CD4-positive, alpha-beta T cell treated with Interleukin-4 for 1 hour (primary cell): ENCODE measurements at places on chromosomes 2 and 18.
A peak's percentile ranks its signal among the peaks of the same experiment; 100 is the strongest.

GRCh38 chr2:157764386-157764785, 111.7 kb downstream of the ACVR1 start:
- no peak for DNase-seq

DNA sequence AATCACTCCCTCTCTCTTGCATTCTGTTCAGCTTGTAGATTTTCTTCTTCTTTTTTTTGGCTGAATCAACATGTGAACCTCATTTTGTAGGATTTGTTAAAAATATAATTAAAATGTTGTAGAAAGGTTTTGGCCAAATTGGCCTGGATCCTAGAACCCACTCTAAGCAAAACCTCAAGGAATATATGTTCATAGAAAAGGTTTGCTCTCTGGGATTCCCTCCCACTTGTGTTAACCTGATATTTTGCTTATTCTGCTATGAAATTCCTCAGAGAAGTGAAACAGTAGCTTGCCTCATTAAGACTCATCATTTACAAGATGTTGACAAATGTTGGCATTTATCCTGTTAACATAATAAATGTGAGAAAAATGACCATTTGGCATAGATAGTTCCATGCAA, 456.7 kb downstream of the TMEM182 start:
- DNase-seq = no peak

DNA sequence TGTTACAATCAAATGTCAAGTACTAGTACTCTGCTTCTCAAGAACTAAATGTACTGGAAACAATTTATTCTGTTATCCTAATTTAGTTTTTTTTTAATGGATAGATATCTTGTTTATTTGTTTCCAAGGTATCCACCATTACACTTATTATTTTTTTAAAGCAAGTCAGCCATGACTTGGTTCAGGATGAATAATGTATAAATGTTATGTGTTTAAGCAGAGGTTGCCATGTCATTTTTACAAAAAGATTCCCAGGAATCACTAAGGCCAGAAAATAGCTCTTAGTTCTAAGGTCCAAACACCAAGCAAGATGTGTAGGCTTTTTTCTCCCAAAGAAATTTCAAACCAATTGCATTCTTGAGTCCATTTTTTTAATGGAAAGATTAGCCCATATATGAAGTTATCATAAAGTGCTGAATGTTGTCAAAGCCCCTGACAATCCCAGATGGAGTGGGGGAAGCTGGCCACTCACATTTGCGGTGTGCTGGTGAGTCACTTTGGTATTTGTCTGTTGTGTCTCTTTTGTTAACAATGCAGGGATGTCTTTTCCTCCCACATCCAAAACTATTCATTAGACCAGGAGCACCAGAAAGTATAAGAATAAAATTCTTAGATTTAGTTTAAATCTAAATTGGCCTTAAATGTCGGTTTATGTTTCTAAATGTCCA, 158.9 kb downstream of the COL6A3 start:
- no peak for DNase-seq

DNA sequence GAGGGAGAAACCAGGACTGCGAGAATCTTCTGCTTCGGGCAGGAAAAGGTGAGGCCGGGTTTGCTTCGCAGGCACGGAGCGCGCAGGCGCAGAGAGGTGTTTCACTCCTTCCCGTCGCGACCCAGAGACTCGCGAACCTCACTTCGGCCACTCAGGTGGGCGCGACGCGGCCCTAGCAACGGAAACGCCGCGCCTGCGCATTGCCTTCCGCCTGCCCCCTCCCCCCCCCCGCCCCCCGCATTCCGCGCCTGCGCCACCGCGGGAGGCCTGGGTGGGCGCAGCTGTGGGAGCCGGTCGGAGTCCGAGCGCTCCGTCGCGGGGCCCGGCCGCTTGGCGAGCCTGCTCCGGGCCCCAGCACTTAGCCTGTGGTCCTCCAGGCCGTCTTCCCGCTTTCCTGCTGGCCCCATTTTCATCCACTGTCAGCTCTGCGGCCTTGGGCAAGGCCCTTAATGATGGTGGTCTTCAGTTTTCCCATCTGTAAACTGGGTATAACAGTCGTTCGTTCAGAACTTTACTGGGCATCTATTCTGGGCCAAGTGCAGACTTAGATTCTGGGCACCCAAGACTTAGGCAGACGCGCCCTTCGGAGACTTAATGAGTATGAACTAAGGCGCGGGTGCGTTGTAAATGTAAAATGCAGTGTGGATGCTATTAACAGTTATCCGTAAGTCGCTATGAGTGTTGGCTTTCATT, 62.1 kb upstream of the ACKR3 start:
- DNase-seq = peak; percentile 59

GRCh38 chr2:208370881-208371633, 35.5 kb upstream of the PTH2R start:
- no peak for DNase-seq

DNA sequence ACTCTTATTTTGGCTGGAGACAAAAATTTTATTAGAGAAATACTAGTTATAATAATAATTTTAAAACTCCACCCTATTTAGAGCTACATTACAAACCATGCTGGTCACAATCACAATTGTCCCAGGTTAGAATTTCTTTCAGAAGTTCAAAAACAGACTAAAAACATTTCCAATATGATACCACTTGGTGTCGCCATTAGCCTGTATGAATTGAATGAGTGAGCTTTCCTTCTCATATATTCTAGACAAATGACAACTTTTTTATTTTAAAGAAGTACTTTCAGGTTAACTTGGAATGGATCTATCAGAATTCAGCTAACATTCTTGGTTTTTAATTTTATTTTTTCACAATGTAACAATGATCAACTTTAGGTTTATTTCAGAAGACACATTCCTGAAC, 48.0 kb downstream of the SERPINB8 start:
- DNase-seq = no peak

DNA sequence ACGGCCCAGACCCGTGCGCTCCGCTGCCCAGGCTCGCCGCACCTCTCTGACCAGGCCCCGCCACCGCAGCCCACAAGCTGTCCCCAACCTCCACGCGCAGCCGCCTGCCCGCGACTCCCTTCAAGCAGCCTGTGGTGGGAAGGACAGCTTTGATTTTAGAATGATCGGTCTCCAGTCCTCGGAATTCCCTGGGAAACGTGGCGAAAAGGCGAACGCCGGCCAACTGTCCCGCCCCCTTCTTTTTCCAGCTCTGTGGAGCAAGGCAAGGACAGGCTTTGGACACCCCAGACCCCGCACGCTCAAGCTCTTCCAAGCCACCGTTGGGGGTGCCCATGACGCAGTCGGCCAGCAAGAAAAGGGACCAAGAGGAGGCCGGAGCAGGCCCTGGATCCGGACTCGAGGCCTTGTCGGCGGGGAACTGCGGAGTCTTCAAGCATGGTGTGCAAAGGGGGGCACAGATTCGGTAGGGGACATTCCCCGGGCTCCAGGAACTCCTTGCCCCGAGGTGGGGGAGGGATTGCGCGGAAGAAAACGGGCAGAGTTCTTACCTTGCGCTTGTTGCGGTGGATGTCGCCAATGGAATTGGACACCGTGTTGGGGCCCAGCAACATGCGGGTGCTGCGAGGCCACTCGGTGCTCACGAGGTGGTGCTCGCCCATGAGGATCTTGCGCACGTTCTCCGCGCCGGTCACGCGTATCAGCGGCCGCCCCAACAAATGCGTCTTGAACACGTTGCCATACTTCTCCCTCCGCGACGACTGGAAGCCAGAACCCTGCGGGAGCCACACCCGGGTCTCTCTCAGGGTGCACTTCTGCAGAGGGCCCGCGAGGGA, 4.0 kb downstream of the CYP26B1 start:
- DNase-seq = peak; percentile 9

DNA sequence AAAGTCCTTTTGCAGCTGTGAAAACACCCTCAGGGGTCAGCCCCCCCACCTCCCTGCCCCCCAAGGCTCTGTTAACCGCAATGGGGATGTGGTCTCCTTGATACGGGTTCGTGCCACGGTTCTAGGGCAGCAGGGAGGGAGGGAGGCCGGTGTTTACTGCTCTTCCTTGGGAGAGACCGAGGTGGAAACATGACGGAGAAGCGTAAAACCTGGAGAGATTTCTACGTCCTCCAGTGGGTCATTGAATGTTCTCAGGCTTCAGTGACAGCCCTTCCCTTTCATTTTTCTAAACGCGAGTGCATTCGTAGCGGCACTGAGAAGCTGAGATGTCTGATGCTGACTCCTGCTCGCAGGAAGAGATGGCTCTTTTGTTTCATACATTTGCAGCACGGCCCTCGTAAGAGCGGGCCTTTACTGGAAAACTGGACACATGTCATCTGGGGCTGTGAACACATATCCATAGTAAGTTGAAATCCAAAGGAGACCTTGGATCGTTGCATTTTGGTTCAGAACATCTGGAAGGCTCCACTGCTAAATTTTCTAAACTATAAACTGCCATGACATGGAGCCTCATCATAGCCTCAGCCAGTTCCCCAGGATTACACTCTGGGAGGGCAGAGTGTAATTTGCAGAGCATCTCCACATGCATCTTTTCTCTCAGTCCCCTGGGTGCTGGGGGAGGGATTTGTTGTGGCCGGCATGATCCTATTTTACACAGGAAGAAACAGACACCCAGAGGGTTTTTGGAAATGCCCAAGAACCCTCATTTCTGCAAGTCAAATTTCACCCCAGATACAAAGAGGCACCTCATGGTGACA, 40.6 kb upstream of the HDAC4 start:
- no peak for DNase-seq

DNA sequence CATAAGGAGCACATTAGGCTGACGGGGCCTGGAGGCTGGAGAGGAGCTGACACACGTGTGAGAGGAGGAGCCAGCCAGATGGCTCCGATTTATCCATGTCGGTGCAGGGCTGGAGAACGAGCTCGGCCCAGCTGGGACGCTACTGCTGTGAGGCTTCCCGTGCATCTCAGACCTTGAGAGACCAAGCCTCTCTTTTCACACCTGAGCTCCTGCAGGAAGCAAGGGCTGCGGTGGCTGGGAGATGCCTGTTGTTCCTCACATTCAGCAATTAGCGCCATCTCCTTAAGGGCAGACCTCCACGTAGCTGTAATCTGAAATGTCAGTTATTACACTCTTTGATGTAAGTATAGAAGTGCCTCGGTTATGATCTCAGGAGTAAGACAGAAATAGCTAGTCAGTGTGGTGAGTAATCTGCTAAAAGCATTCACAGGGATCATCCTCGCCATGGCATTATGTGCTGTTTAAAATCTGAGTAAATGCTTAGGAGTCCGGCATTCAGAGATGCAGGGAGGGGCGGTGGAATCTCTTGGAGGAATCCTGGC, 107.9 kb downstream of the PRKCE start:
- DNase-seq = no peak

DNA sequence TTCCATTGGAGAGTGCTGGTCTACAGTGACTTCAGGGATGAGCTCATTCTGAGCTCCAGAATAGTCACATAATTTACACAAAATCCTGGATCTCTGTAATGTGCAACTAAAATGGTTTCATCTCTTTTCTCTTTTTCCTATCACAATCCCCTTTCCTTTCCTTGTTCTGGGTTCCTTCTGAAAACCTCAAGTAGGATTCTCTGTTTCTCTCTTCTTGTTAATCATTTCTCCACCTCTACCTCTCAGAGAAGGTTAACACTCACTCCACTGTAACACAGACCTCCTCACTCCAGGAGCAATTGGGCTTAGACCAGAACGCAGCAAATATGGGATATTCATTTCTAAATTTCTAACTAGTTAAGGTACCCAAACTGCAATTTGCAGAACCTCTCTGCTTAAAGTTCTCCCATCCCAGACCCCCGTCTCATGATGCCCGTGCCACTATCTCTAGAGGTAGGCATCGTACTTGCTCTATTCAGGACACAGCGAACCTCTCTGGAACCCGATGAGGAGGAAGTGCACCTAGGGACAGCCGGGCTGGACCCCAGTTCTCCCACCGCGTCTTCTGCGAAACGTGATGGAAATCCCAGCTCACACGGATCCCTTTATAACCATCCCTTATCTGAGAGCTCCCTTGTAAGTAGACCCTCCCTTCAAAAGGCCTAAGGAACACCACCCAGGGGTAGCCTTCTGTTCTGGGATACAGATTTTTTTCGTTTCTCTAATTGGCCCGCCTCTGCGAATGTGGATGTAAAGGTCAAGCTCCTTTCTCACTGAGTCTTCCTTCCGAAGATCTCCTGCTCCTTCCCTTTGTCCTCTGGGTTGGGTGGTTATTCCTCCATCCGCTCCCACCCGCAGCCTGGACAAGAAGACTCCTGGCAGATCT, 1.3 kb downstream of the FOXI3 start:
- no peak for DNase-seq

DNA sequence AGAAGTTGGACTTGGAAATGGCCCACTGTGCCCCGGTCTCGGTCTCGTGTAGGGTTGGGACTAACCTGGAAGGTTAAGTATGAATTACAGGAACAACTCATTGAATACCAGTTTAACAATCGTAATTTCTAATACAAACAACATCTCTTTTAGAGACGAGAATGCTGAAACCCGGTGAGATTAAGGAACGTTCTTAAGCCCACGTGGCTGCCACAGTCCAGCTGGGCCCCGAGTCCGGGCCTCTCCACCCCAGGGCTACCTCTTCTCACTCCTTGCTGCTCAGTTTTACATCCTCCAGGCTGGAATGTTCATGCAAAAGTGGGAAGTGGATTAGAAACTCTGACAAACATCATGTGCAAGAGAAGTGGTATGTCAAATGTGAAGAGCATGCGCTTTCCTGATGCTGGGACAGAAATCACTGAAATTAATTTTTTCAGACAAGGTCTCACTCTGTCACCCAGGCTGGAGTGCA, 29.4 kb downstream of the NGEF start:
- no peak for DNase-seq

DNA sequence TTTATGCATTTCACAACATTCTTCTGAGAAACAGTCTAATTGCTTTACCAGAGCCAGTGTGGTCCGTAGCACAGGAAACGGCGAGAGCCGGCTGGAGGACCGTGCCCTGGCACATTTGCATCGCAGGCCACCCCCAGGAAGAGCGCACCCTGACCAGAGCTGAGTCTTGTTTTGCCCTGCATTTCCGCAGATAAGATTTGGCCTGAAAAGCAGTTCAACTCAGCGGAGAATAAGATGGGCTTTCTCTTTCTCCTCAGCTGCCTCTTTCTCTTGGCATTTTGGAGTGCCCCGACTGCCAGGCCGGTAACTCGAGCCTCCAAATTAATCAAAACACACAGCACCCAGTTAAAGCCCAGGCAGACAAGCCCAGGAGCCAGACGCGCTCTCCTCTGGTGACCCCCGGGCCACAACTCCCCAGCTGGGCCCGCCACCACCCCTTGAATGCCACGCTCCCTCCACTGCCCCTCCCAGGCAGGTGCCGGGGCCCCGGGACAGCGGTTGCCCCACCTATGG, 464 bp downstream of the COL4A4 start:
- DNase-seq = no peak

DNA sequence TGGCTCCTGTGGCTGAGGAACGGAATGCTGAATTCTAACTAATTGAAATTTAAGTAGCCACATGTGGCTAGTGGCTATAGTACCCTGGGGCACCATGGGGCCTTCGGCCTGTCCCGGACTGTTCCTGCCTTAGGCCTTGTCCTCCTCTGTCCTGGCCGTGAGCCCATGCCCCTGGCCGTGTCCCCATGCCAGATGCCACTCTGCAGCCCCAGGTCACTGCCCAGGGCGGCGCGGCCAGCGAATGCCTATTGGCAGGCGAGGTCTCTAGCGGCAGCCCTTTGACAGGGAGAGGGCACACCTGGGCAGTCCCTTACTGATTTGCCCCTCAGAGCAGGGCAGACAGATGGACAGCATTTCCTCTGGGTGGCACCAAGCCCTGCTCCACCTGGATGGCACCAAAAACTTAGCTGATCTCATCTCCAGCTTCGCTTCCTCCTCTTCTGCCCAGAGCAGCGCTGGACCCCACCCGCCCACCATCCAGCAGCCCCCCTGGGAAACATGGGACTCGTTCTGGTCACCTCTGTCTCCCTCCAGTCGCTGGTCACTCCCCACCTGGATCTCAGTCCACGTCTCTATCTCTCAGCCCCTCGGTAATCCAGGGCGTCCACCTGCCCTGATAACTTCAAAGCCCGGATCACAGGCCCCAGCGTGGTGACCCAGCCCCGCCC, 1.1 kb upstream of the DGKD start:
- no peak for DNase-seq

- DNase-seq = no peak
These were observed 11.7 kb upstream of the TEX261 start for GRCh38 chr2:71006323-71006722.
